LHCN-M2 (cell line): ENCODE measurements at places on chromosomes 11 and 22.

- peak; percentile 20 for DNase-seq
Measured at GRCh38 chr11:8258784-8259183, 4.9 kb downstream of the LMO1 start.

GRCh38 chr11:57432714-57433163 lies 5.8 kb upstream of the SLC43A3 start:
- DNase-seq: peak; percentile 71

GRCh38 chr22:49462291-49462690 lies 365.4 kb downstream of the BRD1 start:
- no peak for DNase-seq

GRCh38 chr11:78567209-78567608 lies 7.5 kb downstream of the NARS2 start:
- DNase-seq: peak; percentile 62

DNA sequence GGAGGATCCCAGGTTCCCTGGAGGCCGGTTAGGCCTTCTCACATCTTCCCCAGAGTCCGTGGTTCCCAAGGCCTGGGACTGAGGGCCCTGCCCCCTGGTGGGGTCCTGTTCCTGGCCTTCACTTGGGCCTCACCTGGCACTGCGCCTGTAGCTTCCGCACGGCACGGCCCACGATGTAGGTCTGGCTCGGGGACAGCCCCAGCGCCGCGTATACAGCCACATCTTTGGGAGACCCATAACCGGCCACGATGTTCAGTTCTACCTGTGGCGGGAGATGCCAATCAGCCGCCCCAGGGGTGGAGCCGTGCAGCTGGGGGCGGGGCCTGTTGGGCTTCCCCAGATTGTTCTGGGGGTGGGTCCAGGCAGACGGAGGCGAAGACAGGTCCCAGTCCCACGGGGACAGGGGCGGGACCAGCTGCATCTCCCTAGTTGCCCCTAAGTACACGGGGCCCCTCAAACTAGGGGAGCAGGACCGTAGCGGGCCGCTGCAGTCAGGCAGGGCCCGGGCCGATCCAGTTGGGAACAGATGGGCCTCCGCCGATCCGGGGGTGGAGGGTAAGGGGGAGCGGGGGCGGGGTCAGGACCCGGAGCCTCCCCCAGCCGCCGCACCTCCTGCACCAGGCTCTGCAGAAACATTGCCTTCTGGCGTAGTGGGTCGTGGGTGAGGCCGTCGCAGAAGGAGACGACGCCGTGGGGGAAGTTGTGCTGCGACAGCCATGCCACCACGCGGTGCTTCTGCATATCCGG lies 10.1 kb downstream of the AIP start:
- no peak for DNase-seq

DNA sequence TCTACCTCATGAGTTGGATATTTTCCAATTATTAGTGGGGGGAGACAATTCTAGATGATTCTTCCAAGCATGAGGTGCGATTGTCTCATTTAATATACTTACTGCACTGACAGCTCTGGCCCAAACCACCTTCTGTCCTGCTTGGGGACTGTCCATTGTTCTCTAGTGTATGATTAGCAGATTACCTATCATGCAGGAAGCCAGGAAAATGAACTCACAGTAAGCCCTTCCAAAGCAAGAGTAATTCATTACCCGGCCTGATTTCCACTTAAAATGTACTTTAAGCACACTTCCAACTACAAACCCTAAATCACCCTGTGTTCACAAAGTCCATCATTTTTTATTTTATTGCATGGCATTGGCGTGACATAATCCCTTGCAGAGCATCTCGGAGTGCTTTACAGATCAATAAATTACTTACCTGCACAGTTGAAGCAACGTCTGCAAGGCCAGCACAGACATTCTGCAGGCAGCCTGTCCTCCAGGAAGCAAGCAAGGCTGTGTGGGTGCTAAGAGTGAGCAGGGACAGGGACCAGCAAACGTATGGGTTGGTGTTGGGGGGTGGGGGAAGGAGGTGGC lies 838.2 kb downstream of the NTM start:
- DNase-seq: no peak

DNA sequence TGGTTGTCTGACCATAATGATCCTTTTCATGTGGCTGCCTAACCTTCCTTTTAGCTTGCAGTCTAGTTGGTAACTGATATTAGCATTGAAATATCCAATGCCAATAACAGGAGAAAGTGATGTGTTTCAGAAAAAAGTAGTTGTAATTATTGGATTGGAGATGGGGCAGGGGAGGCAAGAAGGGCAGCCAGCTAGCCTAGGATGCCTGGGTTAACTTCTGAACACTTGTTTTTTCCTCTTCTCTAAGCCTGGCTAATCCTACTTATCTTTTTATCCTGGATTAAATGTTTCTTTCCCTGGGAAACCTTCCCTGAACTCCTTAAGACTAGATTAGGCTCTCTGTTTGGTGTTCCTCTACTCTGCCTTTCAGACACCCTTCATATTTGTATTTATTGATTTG lies 380.2 kb downstream of the TMEM135 start:
- DNase-seq: no peak

DNA sequence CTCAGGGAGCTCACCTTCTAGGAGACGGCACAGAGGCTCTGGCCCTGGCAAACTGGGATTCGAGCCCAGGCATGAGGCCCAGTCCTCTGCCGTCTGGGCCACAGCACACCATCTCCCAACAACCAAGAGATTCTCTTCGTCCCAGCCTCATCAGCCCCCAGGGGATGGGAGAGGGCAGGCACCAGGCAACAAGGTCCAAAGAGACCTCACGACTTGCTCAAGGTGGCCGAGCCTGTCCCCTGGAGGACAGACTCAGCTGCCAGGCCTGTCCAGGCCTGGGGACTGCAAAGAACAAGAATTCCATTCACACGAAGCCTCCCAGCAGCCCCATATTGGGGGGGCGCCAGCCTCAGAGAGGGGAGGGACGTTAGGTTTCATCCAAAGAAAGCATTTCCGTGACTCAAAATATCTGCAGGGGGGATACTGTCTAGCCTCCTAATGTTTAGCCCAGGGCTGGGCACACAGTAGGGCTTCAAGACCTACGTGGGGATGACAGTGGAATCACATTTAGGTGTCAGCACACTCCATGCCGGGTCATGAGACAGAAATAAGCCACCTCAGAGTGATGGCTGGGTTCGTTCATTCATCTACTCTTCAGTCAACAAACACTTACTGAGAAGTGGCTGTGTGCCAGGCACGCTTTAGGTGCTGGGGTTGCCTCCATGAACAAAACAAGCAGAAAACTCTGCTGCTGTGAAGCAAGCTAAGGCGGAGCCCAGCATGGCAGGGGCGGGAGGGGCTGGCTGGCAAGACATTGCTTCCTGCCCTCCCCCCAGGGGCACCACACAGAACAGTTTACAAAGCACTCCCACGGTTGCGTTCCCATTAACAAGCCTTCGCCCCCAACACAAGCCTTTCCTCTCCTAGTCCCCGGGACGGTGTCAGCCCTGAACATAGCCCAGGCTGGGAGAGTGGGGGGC lies 1.2 kb downstream of the CARNS1 start:
- peak; percentile 28 for DNase-seq

DNA sequence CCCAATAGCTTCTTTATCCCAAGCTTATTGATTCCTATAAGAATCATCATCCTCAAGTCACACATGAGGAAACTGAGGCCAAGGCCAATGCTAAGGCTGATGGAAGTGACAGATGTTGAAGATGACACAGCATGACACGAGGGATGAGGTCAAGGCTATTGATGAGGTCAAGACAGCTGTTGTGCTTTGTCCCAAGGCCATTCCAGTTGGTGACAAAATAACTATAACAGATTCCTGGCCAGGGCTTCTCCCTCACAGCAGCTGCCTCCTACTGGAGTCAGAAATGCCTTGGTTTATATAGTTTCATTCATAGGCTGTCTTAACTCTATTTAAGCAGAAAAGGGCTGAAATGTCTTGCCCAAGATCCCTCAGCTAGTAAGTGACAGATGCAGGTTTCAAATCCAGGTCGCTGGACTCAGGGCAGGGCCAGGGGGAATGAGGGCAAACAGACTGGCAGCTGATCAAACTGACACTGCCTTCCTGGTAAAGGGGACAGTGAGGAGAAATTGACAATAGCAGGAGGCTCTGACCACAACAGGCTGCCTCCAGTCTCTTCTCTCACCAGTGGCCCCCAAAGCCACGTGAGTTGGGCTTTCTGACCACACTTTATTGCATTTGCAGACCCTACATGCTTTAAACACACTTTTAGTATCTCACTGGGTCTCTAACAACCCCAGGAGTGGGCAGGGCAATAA lies 16.5 kb downstream of the MIF start:
- DNase-seq: peak; percentile 63

DNA sequence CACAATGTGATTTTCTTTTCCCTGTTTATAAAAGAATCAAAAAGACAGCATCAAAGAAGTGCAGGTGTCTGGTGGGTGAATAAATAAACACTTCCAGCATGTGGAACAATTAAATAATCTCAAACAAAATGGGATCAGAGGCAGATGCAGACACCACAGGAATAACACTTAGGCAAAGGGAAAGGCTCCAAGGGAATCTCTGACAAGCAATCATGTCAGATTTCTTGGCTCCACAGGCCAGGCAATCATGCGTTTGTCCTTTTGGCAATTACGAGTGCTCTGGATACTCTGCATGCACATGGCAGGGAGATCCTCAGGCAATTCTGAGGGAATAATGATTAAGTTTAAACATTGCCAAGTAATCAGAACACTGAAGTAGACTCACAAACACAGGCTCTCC lies 403.5 kb upstream of the LUZP2 start:
- no peak for DNase-seq

GRCh38 chr22:29037340-29037932 lies 24.2 kb downstream of the C22orf31 start:
- DNase-seq: no peak

DNA sequence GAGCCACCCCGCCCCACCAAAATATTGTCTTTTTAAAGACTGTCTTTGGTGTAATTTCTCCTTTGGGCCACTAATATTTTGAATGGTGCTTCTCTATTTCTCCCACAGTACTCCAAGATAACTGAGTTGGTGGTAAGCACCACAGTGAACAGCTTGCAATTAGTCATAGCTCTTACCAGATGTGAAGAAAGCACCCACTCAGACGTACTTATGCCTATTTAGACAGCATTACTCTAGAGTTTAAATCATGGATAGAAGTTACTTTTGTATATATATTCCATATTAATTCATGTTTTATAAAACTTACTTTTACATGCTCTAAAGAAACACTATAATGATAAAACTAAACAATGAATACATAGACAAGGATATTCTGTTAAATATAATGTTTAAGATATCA lies 12.7 kb downstream of the ANO3 start:
- peak; percentile 4 for DNase-seq

DNA sequence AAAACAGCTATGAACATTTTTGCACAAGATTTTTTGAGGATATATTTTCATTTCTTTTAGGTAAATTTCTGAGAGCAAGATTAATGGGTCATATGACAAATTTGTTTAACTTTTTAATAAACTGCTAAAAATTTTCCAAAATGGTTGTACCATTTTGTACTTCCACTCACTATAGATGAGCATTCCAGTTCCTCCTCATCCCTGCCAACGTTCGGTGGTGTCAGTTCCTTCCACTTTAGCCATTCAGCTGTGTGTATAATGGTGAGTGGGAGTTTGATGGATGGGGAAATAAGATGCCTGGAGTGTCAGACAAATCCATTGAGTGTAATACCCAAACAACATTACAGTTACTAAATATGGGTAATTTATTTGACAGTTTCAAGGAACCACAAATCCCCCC lies 49.7 kb downstream of the MIAT start:
- no peak for DNase-seq

GRCh38 chr11:119065369-119065768 lies 2.2 kb upstream of the VPS11 start:
- peak; percentile 25 for DNase-seq

DNA sequence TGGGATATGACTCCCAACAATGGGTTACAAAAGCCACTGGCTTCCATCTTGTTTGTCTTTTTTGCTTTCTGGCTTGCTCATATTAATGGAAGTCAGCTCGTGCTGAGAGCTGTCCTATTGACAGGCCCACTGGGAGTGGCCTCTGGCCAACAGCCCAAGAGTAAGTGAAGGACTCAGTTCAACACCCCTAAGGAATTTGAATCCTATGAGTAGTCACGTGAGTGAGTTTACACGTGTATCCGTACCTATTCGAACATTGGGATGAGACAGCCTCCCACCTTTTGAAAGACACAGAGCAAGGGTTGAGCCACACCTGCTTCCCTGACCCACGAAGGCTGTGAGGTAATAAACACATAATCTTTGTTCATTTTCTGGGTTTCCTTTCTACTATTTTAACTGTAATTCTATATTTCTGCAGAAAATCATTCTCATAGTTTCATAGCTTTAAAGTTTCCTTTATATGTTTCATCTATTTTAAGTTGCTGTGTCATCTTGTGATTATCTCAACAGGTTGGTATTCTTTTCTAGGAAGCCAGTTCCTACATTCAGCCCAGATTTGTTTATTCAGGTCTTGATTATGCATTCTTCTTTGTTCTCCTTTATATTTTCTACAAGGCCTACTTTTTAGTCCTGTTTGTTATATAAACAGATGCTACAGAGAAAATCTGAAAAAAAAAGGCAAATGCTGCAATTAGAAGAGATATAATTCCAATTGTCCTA lies 802.3 kb downstream of the CNTN5 start:
- peak; percentile 56 for DNase-seq

- DNase-seq: no peak
Measured at GRCh38 chr22:33539902-33540751, 380.1 kb downstream of the LARGE1 start.

- no peak for DNase-seq
Measured at GRCh38 chr11:113446938-113447337, 28.3 kb downstream of the DRD2 start.

GRCh38 chr22:45626198-45626651 lies 45.4 kb upstream of the ATXN10 start:
- no peak for DNase-seq

- DNase-seq: peak; percentile 29
Measured at GRCh38 chr11:86303257-86303656, 1.2 kb downstream of the HIKESHI start.

DNA sequence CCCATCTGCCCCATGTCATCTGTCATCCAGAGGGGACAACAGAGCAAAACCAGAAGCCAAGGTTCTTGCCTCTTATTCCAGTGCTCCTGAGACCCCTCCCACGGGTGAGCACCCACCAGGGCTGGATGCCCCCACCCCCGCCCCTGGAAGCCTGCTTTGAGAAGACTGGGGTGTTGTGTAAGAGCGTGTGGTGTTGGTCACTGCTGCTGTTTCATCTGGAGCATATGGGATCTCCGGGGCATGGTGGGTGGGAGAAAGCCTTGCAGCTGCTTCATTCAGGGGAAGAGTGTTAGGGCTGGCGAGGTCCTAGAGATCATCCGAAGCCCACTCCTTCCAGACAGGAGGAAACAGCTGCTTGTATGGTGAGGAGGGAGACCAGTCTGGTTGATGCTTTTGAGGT lies 54.1 kb downstream of the CHRDL2 start:
- peak; percentile 55 for DNase-seq
